SK-N-SH (cell line): ENCODE measurements at places on chromosomes 2 and 18. TPM values are rescaled to one million over a fixed set of nuclear protein-coding genes. Genes with fewer than 3 reads are reported as not detected.

DNA sequence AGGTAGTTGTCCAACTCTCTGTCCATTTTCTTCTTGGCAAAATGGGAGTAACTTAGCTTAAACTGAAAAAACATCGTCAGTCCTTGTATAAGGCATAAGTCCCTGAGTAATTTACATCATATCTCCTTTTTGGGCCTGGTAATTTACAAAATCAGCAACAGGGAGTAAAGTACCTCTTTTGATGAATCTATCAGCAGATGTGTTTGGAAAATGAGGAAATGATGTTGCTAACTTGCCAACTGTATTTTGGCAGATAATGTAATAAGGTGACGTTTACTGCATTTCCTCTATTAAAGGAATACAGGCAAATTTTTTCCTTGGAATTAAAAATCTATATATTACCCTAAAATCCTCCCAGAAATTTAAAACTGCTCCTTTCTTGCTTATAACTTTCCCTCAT is 29.2 kb downstream of the ANKRD44 start:
- no peak for DNase-seq

GRCh38 chr2:134240061-134240460 is 13.8 kb upstream of the MGAT5 start:
- DNase-seq, result no peak

- DNase-seq, result peak; percentile 22
Measured at GRCh38 chr2:9097239-9097638, 93.8 kb upstream of the MBOAT2 start.

DNA sequence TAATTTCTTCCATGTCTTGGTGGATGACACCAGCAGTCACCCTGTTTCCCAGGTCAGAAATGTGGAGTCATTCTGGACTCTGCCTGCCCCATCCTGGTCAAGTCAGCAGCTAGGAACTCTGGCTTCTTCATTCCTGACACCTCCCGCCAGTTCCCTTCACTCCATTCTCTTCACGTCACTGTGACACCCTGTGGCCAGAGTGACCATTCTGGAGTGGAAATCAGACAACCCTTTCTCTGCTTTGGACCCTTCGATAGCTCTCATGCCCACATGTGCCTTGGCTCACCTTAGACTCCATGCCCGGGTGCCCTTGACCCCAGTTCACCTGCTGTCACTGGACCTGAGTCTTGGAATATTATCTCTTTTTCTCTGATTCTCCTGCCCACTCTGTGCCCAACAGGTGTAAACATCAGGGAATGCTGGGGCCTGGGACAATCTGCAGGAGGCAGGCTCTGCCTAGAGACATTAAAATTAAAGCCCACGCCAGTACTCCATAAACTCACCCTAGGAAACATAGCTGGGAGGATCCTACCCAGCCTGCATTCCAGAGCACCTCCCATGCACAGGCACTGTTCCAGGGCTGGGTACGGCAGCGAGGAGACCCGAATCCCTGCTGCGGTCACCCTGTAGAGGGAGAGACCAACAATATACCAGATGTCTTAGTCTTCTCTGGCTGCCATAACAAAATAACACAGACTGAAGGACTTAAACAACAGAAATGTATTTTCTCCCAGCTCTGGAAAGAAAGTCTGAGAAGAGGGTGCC is 41.1 kb upstream of the FAHD2A start:
- DNase-seq, result no peak

- DNase-seq, result no peak
Measured at GRCh38 chr18:76378526-76379215, 116.4 kb downstream of the ZNF516 start.

DNA sequence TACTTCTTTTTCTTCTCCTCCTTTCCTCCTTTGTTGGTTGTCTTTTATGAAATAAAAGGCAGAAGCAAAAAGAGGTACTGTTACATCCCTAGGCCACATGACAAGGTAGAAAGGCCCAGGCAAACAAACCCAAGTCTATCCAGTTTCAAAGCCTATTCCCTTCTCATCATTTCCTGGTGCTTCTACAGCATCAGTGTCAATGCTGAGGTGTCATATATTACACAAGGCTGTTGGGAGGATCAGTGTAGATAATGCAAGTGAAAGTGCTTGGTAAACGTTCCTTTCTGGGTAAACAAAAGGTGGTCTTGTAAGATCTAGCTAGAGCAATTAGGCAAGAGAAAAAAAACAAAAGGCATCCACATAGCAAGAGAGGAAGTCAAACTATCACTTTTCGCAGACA is 64.9 kb downstream of the EVA1A start:
- DNase-seq, result no peak

The DYSF gene
- polyA plus RNA-seq, result 0.10 and 0.18 TPM in 2 replicates

The TMEFF2 gene
- polyA plus RNA-seq, result 5.4 and 5.8 TPM in 2 replicates

The GLI2 gene
- 2.0 and 3.4 TPM in 2 replicates for polyA plus RNA-seq

The ADRA2B gene
- polyA plus RNA-seq, result not detected in 2 replicates

The IL1F10 gene
- not detected in 2 replicates for polyA plus RNA-seq
